NCI-H774 (cell line): ENCODE measurements at places on chromosomes 3 and 15.

GRCh38 chr3:150423761-150424160 lies 15.7 kb downstream of the TSC22D2 start:
- no peak for DNase-seq

GRCh38 chr3:38616111-38616510 lies 33.4 kb downstream of the SCN5A start:
- DNase-seq: no peak

DNA sequence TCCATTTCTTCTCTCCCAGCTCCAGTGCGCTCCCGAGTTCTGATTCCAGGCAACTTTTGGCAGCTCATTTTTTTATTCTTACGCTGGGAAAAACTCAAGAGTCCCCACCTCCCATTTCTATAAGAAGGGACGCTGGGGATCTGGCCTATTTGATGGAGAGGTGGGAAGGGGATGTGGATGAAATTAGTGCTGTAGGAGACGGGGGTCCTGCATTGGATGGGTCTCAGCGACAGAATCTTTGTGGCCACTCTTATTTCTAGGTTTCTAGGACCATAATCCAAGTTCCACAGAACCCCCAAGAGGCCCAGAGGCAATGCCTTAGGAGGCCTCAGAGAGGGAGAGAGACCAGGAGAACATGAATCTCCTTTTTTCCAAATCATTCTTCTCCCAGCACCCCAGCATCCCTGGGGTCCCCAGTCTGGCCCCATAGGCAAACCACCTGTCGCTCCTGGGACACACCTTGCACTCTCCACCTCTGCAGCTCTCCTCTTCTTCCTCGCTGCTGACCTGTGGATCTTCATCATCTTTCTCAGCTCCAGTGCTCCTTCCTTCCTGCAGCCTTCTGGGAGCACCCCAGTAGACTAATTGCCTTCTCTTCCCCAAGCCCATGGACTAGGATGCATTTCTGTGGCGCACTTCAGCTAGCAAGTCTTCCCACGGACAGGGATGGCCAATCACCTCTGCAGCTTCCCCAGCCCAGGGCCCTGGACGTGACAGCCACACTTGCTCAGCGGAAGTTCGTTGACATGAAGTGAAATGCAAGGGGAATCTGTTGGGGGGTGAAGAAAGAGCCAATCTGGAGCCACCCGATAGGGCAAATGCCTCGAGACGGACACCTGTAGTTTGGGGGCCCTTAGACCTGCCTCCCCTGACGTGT lies 100.1 kb upstream of the ALDH1A3 start:
- no peak for DNase-seq

DNA sequence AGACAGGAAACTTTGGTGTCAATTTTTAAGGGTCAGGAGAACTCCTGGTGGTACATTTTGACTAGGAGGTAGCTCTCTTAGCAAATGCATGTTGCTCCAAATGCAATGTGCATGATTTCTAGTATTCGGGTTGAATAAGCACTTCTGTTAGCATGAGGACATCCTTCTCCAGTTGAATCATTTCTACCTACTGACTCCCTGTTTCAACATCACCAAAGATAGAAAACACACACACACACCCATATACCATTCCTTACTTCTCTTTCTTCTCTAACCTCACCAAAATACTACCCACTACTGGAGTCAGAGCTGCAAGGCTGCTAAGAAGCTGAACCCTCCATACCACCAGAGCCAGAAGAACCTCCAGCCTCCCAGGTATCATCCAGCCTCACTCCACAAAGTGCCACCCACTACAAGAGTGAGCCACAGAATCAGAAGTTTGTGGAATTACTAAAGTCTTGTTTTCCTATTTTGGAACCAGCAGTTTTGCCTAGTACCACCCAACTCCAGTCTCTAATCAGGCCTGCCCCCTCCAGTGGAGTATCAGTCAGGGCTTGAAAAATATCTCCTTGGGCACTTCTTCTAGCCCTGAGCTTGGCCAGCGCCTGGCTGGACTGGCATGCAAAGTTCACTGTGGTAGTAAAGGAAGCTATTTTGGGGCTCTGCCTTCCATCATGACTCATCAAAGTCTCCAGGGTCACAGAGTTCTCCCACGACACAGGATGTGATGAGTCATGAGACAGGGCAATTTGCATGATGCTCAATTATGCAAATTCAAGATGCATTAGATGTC lies 110.3 kb downstream of the CYP19A1 start:
- no peak for DNase-seq
